T-helper 2 cell treated with Interferon-gamma antibody and Interleukin-4, amounts not matched to agents 100 ng/mL and 5 ng/mL, for 36 hours (primary cell): ENCODE measurements at places on chromosomes 13 and 19. TPM values are rescaled to one million over a fixed set of nuclear protein-coding genes. Genes with fewer than 3 reads are reported as not detected.

The CTXN1 gene
- 0.23 TPM in 1 of 2 replicates, not detected in the other for total RNA-seq

The KCNN4 gene
- 36.9 and 39.9 TPM in 2 replicates for total RNA-seq

The TMC4 gene
- total RNA-seq, result 3.5 and 3.9 TPM in 2 replicates

The REEP6 gene
- total RNA-seq, result 1.3 and 1.7 TPM in 2 replicates

The MISP3 gene
- total RNA-seq, result 2.1 TPM in 2 replicates

The LCP1 gene
- total RNA-seq, result 1,131 and 1,165 TPM in 2 replicates

The CYP4F8 gene
- total RNA-seq, result not detected in 2 replicates

The ISOC2 gene
- total RNA-seq, result 23.2 and 25.3 TPM in 2 replicates

The LILRB1 gene
- 0.11 TPM in 1 of 2 replicates, not detected in the other for total RNA-seq

The FLT3 gene
- total RNA-seq, result not detected in 2 replicates

The NPHS1 gene
- not detected in 2 replicates for total RNA-seq

The C1QTNF9B gene
- 0.18 TPM in 1 of 2 replicates, not detected in the other for total RNA-seq

The KLK5 gene
- not detected in 2 replicates for total RNA-seq

The TEX101 gene
- total RNA-seq, result not detected in 2 replicates

The CNMD gene
- total RNA-seq, result not detected in 2 replicates

The DOCK9 gene
- total RNA-seq, result 99.8 and 118 TPM in 2 replicates

The LIG1 gene
- total RNA-seq, result 162 and 164 TPM in 2 replicates
